ENCODE measurements at places on chromosomes 11 and 22.

DNA sequence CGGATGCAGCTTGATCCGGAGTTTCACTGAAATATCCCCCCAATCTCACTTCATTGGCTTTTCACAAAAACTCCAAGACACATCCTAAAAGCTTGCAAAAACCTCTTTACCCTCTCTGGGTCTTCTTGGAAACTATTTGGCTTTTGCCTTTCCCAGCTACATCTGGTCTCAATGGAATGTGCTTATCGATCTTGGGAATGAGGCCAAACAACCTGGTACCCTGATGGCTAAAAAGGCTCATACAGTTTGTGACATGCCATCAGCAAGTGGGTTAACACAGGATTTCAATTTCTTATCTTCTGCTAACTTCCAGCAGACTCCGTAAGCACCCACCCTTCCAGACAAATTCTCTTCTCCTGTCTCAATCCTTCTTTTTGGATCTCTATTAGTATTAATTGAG lies 45.9 kb upstream of the TEAD1 start:
- no peak for DNase-seq

- no peak for DNase-seq
Measured at GRCh38 chr11:46472662-46472994, 81.1 kb upstream of the CHRM4 start.

DNA sequence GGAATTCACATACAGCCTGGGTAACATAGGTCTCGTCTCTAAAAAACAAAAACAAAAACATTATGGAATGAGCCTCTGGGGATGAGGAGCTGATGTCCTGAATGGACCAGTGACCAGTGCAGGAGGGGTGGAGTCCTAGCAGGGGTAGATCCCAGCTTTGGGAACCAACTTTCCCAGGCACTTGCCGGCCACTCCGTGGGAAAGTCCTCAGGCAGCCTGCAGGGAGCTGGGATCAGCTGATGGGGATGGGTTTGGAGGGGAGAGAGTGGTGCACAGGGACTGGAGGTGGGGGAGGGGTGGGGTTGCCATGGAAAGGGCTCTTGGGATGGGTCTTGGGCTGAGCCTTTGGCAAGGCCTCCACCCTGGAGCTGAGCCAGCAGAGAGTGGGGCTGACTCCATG lies 19.1 kb downstream of the MGAT3 start:
- peak; percentile 24 for DNase-seq

GRCh38 chr11:34359548-34359891 lies 1.7 kb upstream of the ABTB2 start:
- no peak for DNase-seq

DNA sequence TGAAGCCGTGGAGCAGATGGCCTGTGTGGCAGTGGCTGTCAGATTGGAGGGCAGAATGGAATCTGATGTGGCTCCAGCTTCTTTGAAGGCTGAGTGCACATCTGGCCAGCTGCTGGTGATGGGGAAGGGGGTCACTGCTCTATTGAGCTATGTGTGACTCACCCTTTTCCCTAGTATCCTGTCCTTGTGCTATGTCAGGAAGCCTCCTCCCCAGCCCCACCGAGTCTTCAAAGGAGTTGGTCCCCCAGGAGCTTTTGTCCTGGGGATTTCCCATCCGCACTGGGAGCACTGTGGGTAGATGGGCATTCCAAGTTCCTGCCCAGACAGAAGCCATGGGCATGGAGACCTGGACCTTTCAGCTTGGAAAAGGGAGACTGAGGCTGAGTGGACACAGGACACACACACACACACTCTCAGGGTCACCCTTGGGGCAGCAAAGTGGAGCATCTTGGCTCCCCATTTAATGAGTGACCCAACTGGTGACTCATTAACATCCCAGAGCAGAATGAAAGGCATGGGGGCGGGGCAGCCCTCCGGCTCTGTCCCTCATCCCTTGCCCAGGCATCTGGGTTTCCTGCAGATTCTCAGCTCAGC lies 3.3 kb downstream of the SERPINH1 start:
- DNase-seq, result no peak

DNA sequence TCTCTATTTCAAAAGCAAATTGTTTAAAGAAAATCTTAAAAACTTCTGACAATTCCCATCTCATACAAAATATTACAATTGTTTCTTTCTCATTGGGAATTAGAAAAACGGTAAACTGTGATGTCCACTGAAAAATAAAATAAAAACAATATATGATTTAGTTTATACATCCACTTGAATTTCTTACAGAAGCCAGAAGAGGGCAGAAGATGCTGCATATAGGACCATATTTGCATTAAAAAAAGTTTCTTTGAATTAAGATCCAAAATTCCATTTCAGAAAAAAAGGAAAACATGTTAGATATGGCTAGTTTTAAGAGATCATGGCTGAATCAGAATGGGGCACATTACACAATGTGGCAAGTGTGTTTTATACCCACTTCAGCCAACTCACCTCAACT lies 39.3 kb upstream of the LRRC4C start:
- DNase-seq, result no peak

- DNase-seq, result peak; percentile 34
Measured at GRCh38 chr11:59923813-59924212, 14.4 kb upstream of the OOSP1 start.

DNA sequence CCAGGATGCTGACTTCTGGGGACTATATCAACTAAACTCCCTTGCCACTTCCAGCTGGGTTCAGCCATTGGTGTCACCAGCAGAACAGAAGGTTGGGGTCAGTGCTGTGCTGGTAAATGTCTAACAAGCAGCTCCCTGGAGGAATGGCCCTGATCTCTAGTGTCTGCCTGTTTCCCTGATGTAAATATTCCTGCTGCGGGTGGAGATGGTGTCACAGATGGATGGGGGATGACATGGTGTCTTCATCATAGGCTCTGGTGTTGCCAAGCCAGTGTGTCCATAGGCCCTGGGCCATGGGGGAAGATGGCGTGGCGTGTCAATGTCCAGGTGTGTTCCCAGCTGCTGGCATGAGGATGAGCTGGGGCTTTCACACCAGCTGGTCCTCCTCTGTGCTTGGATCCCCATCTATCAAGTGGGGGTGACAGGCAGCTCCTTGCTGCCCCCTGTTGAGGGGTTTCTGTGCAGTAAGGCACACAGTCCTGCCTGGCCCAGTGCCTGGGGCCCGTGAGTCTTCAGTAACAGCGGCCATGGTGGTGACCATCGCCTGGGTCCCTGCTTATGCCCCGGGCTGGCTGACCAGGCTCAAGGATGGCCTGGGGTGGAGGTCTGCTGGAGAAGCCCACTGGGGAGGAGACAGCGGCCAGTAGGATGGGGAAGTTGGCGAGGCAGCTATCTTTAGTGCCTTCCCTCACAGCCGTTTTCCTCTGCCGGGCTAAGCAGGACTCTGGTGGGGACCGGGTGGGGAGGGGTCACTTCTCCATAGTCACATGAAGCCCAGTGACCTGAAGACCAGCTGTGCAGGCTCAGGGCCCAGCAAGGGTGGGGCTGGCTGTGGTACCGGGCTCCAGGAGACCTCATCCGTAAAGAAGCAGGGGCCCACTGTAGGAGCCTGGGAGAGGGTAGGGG lies 12.7 kb downstream of the RPL3 start:
- peak; percentile 52 for DNase-seq

- DNase-seq, result no peak
Measured at GRCh38 chr11:57347336-57347735, 9.2 kb downstream of the P2RX3 start.

DNA sequence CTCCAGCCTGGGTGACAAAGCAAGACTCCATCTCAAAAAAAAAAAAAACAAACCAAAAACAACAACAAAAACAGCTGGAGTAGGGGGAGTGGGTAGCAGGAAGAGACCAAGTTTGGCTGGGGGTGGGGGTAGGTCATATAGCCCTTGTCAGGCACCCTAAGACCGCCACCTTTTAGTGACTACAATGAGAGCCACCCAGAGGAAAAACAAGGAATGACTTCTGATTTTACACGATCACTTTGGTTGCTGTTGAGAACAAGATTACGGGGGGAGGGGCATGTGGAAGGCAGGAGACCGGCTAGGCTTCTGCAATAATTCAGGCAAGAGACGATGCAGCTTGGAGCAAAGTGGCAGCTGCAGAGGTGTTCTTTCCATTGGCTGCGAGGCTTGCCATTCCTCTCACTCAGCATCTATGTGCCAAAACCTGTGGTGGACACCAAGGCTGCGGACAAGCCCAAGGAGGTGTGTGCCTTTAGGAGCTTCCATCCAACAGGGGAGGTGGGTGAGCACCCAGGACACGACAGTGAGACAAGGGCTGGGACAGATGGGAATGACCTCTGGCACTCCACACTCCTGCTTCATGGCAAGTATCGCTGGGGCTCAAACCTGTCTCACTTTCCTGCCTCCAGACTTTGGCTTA lies 1.7 kb downstream of the RPS19BP1 start:
- DNase-seq, result peak; percentile 81

GRCh38 chr11:64119700-64120099 lies 46.2 kb downstream of the MACROD1 start:
- no peak for DNase-seq

- no peak for DNase-seq
Measured at GRCh38 chr11:59981106-59981770, 17.4 kb downstream of the OOSP4A start.

- no peak for DNase-seq
Measured at GRCh38 chr22:37109242-37109917, at the start of gene TMPRSS6. Gene TMPRSS6, minus strand, starts transcription at chr22:37109713. Its CDS starts 6,296 bp downstream, at chr22:37103417.

GRCh38 chr11:121958323-121958970 lies 157.6 kb downstream of the BLID start:
- no peak for DNase-seq

DNA sequence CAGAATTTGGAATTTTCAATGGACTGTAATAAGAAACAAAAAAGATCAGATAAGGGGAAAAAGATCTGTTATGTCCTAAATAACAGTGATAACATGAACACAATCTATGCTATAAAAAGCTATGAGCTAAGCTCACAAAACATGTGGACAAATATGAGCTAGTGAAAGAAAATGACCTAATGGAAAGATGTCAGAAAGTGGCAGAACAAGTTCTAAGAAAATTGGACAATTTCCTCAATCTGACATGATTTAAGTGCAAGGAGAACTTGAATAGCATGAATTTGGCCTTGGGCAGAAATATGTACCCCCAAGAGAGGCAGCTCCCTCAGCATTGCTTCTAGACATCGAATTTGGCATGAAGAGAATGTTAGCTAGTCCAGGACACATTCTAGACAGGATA lies 212.0 kb upstream of the PGR start:
- DNase-seq, result no peak

DNA sequence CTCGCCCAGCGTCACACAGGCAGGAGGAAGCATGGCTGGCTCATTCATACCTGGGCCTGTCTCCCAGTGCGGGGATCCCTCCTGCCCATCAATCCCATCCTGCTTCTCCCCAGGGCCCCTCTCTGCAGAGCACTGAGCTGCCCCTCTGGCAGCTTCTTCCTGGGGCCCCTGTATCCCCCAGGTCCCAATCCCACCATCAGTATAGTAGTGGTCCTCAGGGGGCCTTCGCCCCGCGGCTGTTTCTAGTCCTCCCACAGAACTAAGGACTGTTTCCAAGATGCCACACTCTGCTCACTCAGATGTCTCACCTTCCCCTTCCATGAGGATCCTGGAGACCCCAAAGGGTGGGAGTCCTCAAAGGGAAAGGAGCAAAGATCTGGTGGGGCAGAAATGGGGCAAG lies 97.6 kb downstream of the PDE2A start:
- no peak for DNase-seq

GRCh38 chr11:130737041-130737830 lies 179.0 kb downstream of the SNX19 start:
- DNase-seq, result no peak

DNA sequence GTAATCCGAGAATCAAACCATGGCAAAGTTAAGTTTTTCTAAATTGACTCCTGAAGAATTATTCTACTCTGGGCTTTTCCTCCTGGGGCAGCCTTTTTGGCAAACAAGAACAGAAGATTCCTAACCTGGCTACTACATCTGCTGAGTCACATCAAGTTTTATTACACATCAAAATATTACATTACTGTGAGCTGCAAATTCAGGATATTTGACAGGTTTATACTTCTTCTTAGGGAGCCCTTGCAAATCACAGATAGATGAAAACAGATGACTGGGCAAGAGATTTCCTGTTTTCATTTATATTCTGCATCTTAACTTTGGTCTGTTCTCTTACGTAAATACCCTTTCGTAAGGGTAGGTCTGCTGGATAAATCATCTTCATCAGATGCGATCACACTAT lies 23.6 kb downstream of the XRRA1 start:
- DNase-seq, result no peak

- no peak for DNase-seq
Measured at GRCh38 chr22:22744412-22745224, 100.2 kb downstream of the GGTLC2 start.

All from erythroblast (primary cell).